ENCODE measurements at places on chromosomes 1 and 21. TPM values are rescaled to one million over a fixed set of nuclear protein-coding genes. Genes with fewer than 3 reads are reported as not detected.
A peak's percentile ranks its signal among the peaks of the same experiment; 100 is the strongest.

SPATA1 gene
- total RNA-seq = 3.1 TPM

GRCh38 chr1:95393434-95393833 is 159.4 kb downstream of the RWDD3 start:
- no peak for DNase-seq

GRCh38 chr1:61426885-61427284 is 298.1 kb downstream of the TM2D1 start:
- DNase-seq = no peak

GRCh38 chr1:206809504-206810084 is 37.3 kb upstream of the IL10 start:
- DNase-seq = peak; percentile 23

GRCh38 chr1:224613486-224613885 is 2.6 kb upstream of the CNIH3 start:
- no peak for DNase-seq

Data from HCT116 (cell line).